EH (cell line): ENCODE measurements at places on chromosomes 4 and X.

GRCh38 chr4:145883101-145883694 is 55.4 kb downstream of the ZNF827 start:
- DNase-seq: no peak

DNA sequence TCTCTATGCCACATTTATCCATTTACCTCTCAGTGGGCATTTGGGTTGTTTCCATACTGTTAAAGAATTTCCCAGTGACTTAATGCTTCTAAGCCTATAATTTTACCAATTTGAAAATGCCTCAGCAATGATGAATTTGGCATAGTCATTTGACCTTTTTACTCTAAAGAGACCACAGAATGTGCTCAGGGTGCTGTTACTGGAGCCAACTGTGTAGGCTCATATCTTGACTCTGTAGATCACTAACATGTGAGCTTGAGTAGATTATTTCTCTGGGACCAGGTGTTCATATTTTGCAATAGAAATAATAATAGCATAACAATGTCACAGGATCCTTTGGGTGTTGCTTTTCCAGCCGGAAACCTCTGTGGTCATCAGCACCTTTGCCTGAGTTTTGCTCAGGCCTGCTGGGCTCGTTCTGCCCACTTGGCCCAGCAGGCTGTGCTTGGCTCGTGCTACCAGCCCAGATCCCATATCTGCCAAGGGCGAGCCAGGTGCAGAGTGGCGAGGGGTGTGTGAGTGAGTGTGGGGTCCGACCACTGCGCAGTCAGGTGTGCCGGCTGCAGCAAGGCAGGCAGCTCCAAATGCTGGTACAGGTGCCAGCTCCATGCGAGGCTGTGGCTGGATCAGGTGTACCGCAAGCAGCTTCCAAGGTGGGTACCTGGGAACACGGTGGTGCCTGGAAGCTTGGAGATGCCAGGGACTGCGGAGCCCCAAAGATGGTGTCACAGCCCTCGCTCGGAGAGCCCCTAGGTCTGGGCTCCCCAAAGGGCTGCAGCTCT is 70.6 kb upstream of the ANK2 start:
- peak; percentile 51 for DNase-seq

DNA sequence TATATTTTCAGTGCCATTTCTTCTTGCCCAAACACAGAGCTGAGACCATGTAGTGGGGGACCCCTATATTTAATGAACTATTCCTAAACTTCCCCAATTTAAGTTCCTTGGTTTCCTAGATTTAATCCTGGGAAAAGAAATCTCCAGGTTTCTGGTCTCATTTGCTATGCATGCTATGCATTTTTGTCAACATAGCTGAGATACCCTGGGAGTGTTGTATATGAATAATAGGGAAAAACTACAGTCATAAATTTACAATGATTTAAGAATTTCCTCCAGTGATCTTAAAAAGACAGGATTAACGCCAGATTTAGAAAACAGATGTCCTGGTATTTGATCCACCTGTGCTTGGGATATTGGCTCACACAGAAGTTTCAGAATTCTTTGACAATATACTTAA is 136.8 kb upstream of the RAPGEF2 start:
- DNase-seq: peak; percentile 44

- no peak for DNase-seq
Measured at GRCh38 chrX:24761306-24761705, 67.6 kb downstream of the POLA1 start.

GRCh38 chr4:10074767-10075105 is 41.9 kb downstream of the WDR1 start:
- DNase-seq: peak; percentile 74

DNA sequence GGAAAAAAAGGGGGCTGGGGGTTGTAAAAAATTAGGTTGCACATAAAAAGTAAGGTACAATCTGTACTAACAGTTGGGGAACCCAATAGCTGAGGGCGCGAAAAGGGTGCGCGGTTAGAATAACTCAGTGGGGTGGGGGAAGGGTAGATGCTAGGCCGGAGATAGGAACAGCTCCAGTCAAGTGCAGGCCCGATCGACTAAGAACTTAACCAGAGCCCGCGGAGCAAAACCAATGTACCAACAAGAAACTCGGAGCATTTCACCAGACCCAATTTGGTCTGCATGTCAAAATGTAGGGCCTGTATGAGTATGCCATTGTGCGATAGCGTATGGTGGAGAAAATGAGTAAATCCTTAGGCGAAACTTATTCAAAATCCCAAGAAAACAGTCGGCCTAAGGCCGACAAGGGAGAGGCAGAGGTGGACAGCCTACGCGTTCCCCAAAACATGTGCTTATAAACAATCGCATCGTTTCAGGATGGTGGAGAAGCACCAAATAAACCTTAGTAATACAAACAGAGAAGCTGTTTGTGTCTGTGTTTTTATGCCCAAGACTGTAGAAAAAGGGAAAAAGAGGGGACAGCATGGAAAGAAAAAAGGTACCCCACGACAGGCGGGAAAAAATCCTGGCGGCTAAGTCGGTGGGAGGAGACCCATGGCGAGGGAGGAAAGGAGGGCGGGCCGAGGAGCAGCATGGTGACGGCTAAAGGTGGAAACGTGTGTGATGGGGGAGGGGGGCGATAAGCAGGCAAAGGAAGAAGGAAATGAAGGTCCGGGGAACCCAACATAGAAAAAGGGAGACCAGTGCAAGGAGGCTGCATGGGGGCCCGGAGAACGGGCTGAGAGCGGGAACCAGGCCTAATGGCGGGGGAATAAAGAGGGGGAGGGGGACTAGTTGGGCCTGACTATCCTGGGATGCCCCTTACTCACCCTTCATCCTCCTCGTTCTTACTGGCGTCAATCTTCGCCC is 990 bp downstream of the HNRNPD start:
- peak; percentile 79 for DNase-seq

- DNase-seq: peak; percentile 69
Measured at GRCh38 chrX:115583496-115584004, 22.6 kb downstream of the PLS3 start.

DNA sequence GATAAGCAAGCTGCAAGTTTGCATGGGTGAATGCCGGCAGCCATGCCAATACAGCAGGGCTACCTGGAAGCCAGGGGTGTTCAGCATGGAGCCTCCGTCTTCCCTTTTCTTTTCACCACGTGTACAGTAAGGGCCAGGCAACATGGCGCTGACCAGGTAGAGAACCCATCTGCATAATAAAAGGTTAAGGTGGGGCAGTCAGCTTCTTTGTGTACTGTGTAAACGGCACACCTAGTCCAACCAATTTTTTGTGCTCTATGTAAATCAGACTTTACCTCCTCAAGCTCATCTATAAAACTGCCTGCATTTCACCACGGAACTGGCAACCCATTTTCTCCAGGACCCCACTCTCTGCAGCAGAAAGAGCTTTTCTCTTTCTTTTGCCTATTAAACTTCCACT is 286.8 kb upstream of the VCX3A start:
- DNase-seq: no peak

GRCh38 chr4:110062166-110062565 is 136.2 kb downstream of the ELOVL6 start:
- no peak for DNase-seq

DNA sequence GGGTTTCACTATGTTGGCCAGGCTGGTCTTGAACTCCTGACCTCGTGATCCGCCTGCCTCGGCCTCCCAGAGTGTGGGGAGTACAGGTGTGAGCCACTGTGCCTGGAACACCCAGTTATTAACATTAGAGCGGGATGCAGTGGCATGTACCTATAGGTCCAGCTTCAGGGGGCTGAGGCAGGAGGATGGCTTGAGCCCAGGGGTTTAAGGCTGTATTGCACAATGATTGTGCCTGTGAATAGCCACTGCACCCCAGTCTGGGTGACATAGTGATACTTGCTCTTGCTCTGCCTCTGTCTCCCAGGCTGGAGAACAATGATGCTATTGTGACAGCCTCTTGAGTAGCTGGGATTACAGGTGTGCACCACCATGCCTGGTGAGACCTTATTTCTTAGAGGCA is 39.8 kb downstream of the FAM193A start:
- DNase-seq: no peak

DNA sequence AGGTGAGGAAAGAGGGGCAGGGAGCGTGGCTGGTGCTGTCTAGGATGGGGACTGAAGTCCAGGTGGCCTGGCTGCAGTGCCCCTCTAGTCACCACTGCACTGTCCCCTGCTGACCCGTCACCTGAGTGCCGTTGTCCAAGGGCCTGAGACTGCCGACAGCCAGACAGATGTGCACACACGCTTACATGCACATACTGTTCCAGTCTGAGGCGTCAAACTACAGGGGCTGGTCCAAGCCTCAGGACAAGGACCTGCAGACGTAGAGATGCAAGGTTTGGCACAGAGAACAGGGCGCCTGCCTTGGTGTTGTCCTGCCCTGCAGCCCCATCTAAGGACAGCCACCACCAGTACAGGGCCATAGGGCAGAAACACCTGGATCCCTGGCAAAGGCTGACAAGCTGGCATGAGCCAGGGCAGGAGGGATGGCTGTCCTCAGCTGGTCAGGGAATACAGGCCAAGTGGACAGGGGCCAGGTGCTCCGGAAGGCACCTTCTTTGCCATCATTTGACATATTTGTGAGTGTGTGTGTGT is 1.7 kb downstream of the SLC2A9 start:
- no peak for DNase-seq

DNA sequence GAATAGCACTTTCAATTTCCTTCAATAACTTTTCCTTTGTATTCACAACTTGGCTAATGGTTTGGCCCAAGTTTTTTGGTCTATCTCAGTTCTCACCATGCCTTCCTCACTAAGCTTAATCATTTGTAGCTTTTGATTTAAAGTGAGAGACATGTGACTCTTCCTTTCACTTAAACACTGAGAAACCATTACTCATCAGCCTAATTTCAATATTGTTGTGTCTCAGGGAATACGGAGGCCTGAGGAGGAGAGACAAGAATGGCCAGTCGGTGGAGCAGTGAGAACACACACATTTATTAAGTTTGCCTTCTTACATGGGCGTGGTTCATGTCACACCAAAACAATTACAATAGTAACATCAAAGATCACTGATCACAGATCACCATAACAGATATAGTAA is 56.7 kb downstream of the TSPAN5 start:
- peak; percentile 48 for DNase-seq

- peak; percentile 86 for DNase-seq
Measured at GRCh38 chr4:138090150-138090917, 151.8 kb downstream of the SLC7A11 start.

GRCh38 chr4:68871809-68872642 is 56.2 kb downstream of the UGT2B10 start:
- no peak for DNase-seq
